ENCODE measurements at places on chromosomes 7 and 10.

DNA sequence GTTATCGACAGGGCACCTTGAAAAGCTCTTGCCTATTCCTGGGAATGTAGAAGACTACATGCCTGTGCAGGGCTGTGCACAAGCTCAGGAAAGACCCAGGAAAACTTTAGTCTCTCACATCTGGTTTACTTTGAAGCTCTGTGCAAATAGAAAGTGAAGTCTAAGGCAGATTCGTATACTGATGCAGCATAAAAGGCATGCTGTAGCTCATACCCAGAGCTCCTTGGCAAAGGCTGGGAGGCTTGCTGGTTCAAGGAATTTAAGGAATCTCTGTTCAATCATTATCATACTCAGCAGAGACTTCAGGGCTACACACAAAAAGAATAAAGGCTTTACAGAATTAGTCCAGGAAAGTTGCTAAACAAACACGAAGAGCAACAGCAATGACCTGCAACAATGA lies 192.0 kb downstream of the OTUD1 start:
- no peak for DNase-seq

GRCh38 chr10:84344526-84344925 lies 16.1 kb downstream of the CCSER2 start:
- DNase-seq: peak; percentile 23

DNA sequence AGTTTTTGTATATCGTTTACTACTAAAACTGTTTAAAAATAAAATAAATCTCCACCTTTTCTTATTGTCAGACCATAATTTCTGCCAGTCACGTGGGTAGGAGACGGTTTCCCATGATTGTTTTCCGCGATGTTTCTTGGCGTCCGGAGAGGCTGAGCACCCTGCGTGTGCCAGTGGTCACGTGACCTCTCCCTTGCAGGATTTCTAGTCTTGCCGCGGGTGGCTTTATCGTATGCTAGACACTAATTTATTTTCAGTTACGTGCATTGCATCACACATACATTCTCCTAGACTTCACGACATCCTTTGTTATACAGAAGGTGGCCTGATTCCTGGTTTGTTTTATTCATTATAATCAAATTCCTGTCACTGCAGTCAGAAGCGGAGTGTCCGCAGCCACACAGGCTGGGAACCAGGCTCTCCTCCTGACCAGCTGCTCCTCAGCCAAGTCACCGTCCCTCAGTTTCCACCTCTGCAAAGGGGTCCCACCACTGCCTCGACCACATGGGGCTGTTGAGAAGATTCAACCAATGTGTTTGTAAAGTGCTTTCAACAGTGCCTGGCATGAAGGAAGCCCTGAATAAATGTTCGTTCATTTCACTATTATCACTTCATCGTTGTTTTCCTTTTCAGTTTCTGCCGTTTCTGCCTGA lies 203.2 kb upstream of the PPP2R2D start:
- DNase-seq: no peak

- no peak for DNase-seq
Observed at GRCh38 chr10:99788598-99789256, 6.3 kb downstream of the ABCC2 start.

GRCh38 chr10:117476281-117476680 lies 66.3 kb upstream of the EMX2 start:
- no peak for DNase-seq

- no peak for DNase-seq
Observed at GRCh38 chr7:138607216-138608126, 93.7 kb downstream of the SVOPL start.

- DNase-seq: no peak
Observed at GRCh38 chr10:7085147-7085912, 325.5 kb downstream of the SFMBT2 start.

DNA sequence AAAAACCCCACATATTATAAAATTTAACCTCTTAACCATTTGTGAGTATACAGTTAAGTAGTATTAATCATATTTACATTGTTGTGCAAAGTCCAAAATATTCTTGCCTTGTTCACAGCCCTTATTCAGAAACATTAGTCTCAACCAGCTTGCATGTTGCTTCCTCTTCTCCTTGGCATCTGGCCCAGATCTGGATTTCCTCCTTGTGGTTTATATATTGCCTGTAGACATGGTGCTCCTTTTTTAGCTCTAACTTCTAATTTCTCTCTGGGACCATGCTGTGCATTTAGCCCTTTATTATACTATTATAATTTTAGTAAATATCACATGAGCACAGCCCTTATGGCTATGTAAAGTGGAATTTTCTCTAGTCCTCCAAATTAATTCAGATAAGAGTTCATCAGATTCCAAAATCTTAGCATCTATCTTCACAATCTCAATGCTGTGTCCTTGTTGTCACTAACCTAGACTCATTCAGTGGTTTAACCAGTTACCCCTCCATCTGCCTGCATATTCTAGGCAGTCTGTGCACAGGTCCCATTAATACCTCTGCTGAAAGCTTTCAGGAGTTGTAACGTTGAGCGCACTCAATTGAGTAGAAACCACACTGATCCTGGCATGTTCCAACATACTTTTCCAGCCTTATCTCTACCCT lies 7.9 kb downstream of the CPED1 start:
- DNase-seq: peak; percentile 58

DNA sequence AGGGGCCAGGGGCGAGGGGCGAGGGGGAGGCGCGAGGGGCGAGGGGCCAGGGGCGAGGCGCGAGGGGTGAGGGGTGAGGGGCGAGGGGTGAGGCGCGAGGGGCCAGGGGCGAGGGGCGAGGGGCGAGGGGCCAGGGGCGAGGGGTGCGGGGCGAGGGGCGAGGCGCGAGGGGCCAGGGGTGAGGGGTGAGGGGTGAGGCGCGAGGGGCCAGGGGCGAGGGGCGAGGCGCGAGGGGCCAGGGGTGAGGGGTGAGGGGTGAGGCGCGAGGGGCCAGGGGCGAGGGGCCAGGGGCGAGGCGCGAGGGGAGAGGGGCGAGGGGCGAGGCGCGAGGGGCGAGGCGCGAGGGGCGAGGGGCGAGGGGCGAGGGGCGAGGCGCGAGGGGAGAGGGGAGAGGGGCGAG lies 192.3 kb downstream of the PTPRN2 start:
- DNase-seq: no peak

DNA sequence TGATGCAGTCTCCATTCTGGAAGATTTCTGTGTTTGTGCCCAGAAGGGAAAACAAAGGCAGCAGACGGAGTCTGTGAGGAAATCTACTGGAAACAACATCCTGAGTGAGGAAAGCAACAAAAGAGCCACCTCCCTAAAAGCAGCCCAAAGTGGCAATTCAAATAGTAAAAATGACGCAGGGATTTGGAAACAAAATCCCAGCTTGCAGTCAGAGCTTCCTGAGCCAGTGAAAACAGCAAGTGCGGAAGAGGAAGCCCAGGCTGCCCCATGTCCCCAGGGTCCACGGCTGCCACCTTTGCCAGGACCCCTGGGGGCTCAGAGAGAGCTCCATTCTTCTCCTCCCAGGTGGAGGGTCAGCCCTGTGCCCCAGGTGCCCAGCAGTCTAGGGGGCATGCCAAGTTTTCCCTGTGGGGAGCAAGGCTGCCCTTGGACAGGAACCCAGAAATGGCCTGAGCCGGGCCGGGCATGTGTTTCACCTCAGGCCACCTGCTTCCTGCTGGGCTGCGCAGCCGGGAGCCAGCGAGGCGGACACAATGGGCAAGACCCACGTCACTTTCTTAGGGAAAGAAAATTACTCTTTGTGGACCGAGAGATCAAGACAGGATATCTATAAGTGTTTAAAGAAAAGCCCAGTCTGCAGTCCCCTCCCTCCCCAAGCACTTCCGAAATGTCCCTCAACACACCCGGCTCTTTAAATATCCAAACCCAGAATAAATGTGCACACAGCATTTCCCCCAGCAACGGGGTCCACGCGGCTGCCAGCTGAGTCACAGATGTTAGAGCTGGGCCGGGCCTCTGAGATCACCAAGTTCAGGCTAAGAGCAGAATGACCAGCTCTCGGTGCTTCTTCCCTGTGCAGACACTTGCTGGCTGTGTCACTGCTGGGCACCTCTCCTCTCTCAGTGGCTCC lies 231.1 kb downstream of the ARHGAP12 start:
- no peak for DNase-seq

DNA sequence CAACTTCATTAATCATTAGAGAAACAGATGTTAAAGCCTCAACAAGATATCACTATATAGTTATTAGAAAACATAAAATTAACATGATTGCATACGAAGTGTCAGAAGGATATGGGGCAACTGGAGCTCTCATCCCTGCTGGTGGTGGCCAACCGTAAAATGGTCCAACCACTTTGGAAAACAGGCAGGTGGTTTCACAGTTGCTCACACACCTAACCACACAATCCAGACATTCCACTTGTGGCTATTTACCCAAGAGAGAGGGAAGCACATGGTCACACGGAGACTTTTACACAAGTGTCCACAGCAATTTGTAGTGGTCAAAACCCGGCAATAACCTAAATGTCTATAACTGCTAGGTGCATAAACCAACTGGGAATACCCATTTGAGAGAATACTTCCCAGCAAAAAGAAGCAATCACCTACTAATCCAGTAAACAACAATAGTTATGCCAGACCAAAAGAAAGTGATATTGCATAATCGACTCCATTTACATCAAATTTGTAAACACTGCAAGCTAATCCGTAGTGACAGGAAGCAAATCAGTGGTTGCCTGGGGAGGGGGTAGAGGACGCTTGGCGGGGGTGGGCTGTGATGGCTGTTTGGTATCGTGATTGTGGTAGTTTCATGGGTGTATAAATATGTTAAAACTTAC lies 91.8 kb downstream of the LARP4B start:
- no peak for DNase-seq

DNA sequence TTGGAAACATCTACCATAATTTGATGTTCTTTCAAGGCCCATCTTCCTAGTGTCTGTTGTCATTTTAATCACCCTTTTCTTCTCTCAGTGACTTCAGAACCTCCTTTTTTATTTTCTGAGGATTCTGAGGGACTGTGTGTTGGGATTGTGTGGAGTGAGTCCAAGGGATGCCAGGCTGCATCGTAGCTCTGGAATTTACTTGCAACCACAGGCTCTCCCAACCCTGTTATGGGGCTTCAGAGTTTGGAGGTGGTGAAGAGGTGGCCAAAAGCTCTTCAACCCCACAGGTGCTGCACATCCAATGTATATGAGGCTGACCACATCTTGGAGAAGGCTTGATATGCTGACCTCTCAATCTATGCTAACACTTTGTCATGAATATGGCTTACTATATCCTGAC lies 79.5 kb upstream of the GPR141 start:
- DNase-seq: no peak

GRCh38 chr7:102085218-102085772 lies 201.4 kb upstream of the SH2B2 start:
- DNase-seq: no peak

DNA sequence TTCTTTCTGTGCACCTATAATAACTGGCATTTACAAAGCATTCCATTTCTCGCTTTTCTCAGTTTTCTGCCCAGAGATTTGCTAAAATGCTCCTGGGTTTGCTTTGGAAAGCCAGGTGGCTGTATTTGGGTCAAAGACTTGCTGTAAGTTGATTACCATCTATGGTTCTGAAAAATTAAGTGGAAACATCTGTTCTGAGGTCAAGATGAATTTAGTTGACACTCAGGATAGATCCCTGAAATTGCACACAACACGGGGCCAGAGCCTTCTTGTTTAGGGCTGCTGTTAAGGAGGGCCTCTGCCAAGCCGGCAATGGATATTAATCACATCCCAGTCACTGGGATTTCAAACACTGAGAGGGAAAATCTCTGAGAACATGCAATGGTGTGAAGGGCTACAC lies 111.6 kb upstream of the GLI3 start:
- no peak for DNase-seq

DNA sequence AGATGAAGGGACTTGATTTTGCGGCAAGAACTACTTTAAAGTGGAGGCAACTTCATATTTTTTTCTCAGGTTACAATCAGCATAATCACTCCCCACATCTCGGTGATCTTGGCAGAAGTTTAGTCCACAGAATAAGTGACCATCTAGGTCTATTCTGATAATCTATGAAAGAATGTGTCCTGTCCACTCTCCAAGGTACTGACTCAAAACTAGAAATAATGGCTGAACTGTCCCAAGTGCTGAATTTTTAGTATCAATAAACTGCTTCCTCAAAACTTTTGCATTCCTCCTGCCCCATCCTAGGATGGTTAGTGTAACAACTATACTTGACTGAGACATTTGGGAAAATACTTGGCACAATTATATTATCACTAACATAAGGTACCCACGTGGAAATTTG lies 10.9 kb upstream of the CHRM2 start:
- no peak for DNase-seq

GRCh38 chr10:47160967-47161366 lies 139.0 kb upstream of the GDF10 start:
- no peak for DNase-seq

DNA sequence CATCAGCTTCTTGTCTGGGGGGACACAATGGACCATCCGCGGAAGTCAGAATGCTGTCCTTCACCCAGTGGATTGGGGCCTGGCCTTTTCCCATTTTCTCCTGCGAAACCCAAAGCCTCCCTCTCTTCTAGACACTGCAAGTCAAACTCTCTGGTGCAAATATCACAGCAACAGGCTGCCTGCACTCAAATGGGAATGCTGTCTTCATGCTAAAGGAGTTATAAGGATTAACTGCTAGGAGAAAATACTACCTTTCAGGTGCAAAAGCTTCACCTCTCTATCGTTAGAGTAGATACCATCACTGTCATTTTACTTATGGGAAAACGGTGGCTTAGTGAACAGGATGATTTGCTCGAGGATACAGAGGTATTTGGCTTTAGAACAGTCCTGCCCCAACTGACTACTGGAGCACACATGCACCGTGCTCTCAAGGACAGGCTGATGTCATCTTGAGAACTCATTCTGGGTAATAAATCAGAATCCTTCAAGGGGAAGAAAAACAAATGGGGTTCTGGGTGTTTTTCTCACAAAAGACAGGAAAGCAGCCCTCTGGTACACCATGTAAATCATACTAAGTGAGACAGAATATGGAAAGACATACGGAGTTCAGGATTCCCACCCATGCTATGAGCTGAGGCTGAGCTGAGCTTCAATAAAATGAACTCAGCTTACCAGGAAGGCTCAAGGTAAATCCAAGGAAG lies 100.9 kb downstream of the SAMD9 start:
- DNase-seq: no peak

GRCh38 chr10:120997313-120997712 lies 146.2 kb downstream of the WDR11 start:
- DNase-seq: no peak

- no peak for DNase-seq
Observed at GRCh38 chr10:69004821-69005220, 16.2 kb downstream of the KIFBP start.

DNA sequence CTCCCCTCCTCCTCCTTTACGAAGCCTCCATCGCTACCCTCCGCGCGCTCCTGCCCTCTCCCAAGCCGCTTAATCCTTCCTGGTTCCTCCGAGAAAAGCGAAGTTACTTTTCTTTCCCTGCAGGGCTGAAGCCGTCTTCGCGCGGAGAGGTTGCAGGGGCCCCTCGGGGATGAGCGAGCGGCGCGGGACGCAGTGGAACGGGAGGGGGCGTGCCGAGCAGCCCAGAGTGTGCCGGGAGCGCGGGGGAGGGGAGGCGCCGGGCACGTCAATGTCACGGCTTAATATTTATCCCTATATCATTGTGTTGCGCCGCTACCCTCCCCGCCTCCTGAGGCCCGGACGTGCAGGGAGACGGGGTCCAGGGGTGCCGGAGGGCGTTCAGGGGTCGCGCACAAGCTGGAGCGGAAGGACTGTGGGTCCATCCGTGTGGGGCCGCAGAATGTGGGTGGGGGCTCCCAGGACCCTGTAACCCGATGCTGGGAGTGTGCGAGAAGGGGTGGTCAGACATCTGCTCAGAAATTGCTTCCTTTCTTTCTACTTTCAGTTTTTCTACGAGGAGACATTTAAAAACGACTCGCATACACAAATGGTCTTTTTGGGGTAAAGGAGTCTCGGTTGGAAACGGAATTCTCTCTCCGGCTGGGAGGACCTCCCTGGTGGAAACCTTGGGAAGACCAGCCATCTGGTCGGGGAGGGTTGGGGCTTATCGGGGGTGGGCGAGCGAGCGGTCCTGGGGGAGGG lies 2.4 kb downstream of the CDK6 start:
- peak; percentile 90 for DNase-seq
